ENCODE measurements at places on chromosomes 16 and 17.

GRCh38 chr17:81837641-81838040, 2.8 kb upstream of the PPP1R27 start:
- no peak for DNase-seq

DNA sequence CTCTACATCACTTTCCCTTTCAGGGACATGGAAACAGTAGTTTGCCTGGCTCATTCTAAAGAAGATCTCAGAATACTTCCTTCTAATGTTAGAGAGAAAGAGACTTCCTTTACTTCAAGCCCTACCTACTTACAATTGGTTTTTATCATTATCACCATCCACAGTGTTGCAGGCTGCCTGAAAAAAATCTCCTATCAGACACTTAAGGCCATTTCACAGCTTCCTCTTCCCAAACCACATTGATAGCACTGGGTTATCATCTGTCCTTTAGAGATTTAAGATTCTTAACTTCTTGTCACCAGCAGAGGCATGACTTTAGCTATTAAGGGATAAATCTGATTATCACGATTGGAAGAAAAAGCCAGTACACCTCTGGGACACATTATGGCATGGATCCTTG, 178.5 kb upstream of the TBX2 start:
- DNase-seq, result no peak

DNA sequence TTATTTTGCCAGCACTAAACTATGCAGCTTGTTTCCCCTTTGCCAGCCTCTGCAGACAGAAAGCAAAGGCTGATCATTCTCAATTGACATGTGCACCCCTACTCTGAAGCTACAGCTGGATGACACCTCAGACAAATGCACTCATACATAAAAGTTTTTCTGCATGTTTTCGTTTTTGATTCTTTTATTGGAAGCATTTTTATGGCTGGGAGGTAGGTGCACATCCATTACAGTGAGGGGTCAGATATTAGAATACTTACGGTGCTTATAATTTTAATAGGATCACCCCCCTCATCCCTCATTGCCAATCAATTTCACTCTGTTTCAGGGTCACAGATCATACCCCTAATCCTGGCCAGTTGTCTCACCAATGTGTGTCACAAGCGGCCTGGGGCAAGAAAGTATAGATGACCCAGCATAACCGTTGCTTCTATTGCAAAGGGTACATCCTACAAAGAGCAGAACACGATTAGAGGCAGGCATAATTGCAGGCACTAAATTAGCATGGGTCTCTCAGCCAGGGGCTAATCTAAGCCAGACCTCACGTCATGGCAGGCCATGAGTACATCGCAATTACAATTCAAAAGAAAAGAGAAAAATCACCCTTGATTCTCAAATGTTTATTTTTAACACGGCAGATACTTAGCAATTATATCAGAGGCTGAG, 89.5 kb upstream of the SOX9 start:
- no peak for DNase-seq

- no peak for DNase-seq
These were observed 22.5 kb downstream of the HEXIM2 start for GRCh38 chr17:45184144-45184543.

DNA sequence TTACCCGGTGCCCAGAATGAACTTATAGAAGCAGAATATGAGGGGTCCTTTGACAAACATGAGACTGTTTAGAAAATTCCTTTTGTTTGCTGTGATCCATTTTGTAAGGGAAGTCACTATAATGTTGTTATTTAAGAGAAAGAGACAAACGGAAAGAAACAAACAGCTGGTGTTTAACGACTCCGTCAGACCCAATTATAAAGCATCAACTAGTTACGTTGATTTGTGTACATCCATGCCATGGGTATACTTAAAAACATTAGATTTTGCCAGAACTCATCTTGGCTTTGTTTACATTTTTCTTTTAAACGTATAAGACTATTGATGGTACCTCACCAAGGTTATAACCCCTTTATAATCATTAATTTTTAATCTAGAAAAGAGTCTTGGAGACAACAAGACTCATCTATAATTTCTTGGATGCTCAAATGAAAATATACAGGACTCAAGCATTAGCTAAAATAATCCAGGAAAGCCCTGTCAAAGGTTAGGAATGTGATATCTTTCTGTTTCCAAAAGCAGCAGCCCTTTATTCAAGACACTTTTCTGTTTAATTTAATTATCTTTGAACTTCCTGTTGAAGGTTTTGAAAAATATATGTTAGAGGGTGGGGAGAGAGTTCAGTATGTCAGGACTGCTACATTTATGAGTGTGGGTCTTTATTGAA, 331.7 kb downstream of the WWOX start:
- DNase-seq, result no peak

GRCh38 chr16:67364600-67365235, 28.6 kb downstream of the TPPP3 start:
- DNase-seq, result no peak

GRCh38 chr17:81071761-81072741, 37.1 kb downstream of the BAIAP2 start:
- no peak for DNase-seq

- DNase-seq, result no peak
These were observed 7.5 kb upstream of the MPHOSPH6 start for GRCh38 chr16:82177555-82177954.
